Placental epithelial cell (primary cell): ENCODE measurements at places on chromosomes 11 and 22. TPM values are rescaled to one million over a fixed set of nuclear protein-coding genes. Genes with fewer than 3 reads are reported as not detected.

Gene POTEH
- total RNA-seq = not detected in 2 replicates

Gene PLAAT4
- 0.39 TPM in 1 of 2 replicates, not detected in the other for total RNA-seq

Gene CYB5R2
- 17.0 and 28.7 TPM in 2 replicates for total RNA-seq

Gene UPK3A
- total RNA-seq = not detected in 2 replicates

Gene PCNX3
- total RNA-seq = 28.3 and 47.3 TPM in 2 replicates
